IPS DF 6.9 (cell line): ENCODE measurements at places on chromosomes 11 and 22.

DNA sequence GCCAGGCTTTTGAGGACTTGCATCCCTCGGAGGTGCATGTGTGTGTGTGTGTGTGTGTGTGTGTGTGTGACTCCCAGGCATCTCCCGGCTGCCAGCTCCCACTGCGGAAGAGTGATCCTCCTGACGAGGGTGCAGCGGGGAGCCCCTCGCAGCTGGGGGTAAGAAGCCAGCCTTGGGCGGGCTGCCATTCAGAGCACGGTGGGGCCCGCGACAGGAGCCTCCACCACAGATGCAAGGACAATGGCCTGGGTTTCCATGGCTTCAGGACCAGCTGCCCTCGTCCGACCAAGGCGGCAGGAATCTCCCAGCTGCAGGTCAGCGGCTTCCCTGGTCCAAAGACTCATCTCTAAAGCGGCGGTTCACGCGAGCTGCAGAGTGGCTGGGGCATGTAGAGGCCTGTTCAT is 908.5 kb downstream of the BRD1 start:
- DNase-seq = no peak

DNA sequence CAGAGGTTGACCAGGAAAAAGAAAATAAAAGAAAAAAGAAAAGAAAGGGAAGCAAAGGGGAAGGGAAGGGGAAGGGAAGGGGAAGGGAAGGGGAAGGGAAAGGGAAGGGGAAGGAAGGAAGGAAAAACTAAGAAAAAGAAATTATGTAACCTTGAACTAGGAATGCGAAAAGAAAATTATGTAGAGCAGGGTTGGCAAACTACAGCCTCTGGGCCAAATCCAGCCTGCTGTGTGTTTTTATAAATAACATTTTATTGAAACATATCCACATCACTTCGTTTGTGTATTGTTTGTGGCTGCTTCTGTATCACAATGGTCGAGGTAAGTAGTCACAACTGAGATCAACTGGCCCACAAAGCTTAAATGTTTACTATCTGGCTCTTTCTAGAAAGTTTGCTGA is 56.7 kb downstream of the CLPB start:
- no peak for DNase-seq

DNA sequence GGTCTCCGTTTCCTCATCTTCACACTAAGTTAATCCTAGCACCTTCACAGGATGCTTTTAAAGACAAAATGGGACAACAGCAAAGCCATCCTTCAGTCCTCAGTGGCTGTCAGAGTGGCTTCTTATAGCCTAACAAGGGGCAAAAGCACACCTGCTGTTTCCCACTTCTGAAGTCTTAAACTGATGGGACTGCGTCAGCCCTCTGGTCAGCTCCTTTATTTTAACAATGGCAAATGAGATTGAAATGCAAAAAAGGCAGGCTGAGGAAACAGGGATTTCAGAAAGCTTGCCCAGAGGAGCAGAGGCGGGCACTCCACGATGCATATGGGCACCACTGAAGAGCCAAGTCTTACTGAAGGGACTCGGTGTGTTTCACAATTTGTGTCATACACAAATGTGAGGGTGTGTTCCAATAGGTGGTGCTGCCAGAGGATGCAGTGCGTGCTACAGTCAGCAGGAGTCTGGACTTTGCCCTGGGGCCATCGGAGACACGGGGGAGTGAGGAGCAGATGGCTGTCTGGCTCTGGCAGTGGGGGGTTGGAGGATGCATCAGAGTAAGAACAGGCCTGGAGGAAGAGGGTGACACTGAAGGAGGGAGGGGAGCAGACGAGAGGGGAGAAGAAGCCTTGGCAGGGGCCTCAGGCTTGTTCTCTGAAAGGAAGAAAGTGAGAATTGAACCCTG is 47.3 kb downstream of the TENM4 start:
- DNase-seq = no peak

GRCh38 chr11:47550288-47551047 is 2.5 kb downstream of the CELF1 start:
- no peak for DNase-seq

DNA sequence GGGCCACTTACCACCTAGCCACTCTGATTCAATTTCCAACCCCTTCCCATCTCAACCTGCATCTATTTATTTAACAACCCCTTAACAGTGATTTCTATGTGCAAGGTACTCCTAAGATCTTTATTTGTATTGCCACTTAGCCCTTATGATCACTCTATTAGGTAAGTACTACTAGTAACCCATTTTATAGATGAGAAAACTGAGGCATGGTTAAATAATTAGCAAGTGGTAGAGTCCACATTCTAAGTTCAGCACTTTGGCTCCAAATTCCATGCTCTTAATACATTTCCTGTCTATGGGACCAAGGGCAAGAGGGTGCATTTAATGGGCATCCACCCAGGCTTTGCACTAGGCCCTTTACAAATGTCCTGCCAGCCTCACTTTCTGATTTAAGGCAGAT is 38.1 kb upstream of the CSNK2A3 start:
- DNase-seq = no peak

DNA sequence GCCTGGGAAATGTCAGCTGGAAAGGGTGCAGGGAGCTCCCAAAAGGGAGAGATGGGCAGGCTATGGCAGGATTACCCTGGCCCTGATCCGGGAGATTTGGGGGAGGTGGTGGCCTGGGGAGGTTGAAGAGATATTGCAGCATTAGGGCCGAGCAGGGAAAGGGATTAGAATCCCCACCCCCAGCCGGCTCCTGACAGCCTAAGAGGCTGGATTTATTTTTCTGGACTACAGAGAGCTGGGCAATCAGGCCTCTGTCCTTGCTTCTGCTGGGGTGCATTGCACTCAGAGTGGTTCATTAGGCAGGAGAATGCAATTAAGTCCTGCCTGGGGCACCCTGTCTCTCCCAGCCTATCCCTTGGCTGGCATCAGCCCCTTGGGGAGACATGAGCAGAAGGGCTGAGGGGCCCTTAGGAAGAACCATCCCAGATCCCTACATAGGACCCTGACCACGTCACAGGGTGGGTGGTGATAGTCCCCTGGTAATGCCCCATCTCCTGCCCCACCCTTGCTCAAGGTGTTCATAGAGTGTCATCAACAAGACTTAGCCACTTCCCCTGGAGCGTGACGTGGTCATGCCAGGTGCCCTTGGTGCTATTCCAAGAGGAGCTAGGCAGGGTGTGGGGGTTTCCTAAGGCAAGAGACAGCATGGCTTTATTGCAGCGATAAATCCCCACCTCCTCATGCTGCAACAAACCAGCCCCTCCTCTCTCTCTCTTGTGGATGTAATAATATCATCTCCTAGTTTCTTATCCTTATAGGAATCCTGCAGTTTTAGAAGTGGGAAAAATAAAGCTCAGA is 38.4 kb upstream of the KLHL35 start:
- DNase-seq = no peak

- no peak for DNase-seq
Observed at GRCh38 chr11:69212798-69213110, 57.0 kb downstream of the SMIM38 start.

DNA sequence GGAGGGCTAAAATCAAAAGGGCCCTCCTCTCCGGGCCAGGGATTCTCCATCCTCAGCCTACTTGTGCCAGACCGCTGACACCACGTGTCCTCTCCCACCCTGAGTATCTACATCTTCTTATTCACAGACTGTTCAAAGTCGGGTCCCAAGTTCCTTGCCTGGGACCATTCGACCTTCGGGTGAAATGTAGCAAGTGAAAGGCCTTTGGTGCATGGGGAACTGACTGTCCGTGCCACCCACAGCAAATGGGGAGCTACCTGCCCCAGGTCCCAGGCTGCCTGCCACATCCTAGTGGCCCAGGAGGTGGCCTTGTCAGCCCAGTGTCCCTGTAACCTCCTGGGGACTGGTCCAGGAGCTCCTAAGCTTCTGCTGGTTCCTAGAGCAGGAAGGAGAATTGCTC is 67.3 kb downstream of the RTL6 start:
- no peak for DNase-seq

GRCh38 chr11:14132312-14132711 is 169.8 kb downstream of the SPON1 start:
- DNase-seq = no peak

DNA sequence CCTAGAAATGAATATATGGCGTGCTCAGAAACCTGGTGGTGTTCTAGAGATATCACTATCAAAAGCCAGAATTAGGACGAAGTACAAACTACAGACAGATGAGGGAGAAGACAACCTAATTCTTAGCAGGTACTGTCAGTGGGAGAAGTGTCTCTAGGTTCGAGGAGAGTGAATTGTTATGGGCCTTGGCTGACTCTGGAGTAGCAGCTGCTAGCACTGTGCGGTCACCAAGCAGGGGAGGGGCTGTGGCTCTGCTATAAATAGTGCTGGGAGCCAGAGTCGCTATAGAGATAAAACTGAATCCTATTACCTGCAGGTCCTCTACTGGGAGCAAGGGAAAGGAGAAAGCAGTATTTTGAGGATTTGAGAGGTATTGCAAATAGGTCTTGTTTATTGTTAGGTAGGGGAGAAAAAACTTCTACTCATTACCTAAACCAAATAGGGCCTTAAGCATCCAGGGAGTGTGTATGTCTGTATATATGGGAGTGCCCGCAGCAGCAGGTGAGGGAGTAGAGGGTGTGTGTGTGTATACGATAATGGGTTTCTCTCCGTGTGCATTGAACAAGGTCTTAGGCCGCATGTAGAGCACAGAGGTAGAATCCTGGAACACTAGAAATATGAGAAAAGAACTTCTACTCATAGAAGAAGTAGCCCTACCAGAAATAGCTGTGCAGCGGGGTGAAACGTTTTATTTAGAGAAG is 2.2 kb downstream of the MADD start:
- no peak for DNase-seq

- no peak for DNase-seq
Observed at GRCh38 chr22:49331878-49332277, 495.8 kb downstream of the BRD1 start.

DNA sequence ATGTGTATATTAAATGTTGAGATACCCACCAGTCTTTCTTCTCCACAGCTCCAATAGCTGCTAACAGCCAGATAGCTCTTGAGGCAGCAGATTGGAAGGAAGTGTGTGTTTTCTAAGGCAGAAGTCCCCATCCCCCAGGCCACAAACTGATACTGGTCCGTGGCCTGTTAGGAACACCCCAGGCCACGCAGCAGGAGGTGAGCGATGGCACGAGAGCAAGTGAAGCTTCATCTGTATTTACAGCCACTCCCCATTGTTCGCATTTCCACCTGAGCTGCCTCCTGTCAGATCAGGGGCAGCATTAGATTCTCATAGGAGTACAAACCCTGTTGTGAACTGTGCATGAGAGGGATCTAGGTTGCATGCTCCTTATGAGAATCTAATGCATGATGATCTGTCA is 12.7 kb downstream of the CCDC73 start:
- DNase-seq = no peak

- DNase-seq = no peak
Observed at GRCh38 chr11:117385471-117385870, 57.8 kb downstream of the CEP164 start.

GRCh38 chr22:39494471-39495120 is 7.5 kb upstream of the MIEF1 start:
- no peak for DNase-seq

DNA sequence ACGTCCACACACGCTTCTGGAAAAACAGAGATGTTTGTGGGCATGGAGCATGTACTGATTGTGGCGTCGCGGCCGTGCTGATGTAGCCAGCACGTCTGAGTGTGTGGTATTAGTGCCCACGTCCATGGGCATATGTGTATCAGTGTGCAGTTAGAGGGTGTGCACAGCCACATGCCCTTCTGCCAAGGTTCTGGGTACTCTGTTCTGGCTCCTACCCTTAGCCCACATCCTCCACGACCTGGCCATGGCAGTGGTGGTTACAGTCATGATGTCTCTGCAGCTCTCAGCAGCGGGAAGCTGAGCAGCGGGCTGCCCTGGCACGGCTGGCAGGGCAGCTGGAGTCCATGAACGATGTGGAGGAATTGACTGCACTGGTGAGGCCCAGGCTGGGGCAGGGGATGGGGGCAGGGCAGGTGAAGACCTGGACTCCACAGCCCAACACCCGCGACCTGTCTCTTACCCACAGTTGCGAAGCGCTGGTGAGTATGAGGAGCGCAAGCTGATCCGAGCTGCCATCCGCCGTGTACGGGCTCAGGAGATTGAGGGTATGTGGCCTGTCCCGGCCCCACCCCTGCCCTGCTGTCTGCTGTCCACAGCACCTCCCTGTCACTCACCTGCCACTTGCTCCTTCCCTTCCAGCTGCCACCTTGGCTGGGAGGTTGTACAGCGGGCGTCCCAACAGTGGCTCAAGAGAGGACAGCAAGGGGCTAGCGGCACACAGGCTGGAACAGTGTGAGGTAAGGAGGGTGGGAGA is 7.3 kb downstream of the SMTN start:
- DNase-seq = no peak

GRCh38 chr11:28763151-28763550 is 655.0 kb downstream of the METTL15 start:
- DNase-seq = no peak

- DNase-seq = no peak
Observed at GRCh38 chr11:102414559-102414958, 38.0 kb downstream of the TMEM123 start.

GRCh38 chr11:119635776-119636175 is 93.2 kb downstream of the NECTIN1 start:
- no peak for DNase-seq

DNA sequence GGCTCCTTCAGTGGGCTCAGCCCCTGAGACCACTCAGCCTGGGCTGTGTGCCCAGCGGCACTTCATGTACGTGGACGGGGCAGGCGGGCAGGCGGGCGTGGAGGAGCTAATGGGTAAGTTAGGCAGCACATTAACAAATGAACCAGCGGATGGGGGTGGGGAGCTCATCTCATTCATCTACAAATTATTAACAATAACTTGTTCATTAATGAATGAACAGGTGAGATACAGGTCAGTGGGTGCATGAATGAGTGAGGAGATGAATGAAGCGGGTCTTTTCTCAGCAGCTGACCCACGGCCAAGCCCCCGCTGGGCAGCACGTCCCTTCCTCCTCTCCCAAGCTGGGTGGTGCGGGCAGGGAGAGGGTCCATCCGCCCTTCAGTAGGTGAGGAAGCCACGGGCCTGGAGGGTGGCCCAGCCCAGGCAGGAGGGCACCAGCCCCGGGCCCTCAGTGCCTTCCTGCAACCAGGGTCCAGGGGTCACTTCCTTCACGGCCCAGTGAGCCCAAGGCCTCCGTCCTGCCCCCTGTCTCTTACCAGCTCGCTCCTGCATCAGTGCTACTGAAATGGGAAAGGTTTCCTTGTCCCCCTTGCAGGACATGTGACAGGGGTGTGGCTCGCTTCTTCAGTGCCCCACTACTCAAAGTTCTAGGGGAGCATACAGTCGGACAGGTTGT is 60.5 kb upstream of the KCNQ1OT1 start:
- no peak for DNase-seq

- DNase-seq = no peak
Observed at GRCh38 chr11:120675171-120675570, 163.6 kb downstream of the GRIK4 start.

DNA sequence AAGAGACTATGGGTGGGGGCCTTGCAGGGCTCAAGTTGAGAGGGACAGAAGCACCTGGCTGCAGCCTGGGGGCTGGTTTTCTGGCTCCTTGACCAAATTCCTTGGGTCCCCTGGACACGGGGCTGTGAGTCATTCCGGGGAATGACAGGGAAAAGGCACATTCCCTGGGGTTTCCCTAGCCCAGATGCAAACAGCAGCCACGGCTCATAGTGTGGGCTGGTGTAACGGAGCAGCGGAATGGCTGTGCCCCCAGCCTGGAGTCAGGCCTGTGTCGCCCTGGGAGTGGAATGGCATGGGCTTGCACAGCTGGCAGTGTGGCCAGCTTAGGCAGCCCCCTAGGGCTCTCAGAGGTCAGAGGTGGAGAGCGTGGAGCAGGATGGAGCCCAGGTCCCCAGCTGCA is 77.6 kb upstream of the KCNQ1OT1 start:
- DNase-seq = no peak

GRCh38 chr11:44577231-44577830 is 11.9 kb downstream of the CD82 start:
- DNase-seq = no peak
